ENCODE measurements at places on chromosomes 16 and 17. TPM values are rescaled to one million over a fixed set of nuclear protein-coding genes. Genes with fewer than 3 reads are reported as not detected.

Gene PLEKHH3
- 47.5 TPM for total RNA-seq

Gene MYH3
- 5.1 TPM for total RNA-seq

Gene ADAD2
- total RNA-seq: not detected

Gene GRAP
- total RNA-seq: 125 TPM

Gene ZC3H18
- total RNA-seq: 79.0 TPM

Gene FN3K
- 31.2 TPM for total RNA-seq

Gene ITGAD
- total RNA-seq: not detected
